ENCODE measurements at places on chromosomes 6 and 20. TPM values are rescaled to one million over a fixed set of nuclear protein-coding genes. Genes with fewer than 3 reads are reported as not detected.

Gene NKX2-2
- not detected for total RNA-seq

Gene RFX6
- not detected for total RNA-seq

Gene PKIB
- 2.8 TPM for total RNA-seq

Gene PPP1R14C
- total RNA-seq, result 80.0 TPM

Gene MATN4
- 0.26 TPM for total RNA-seq

Gene NANP
- total RNA-seq, result 2.4 TPM
